ENCODE measurements at places on chromosomes 7 and 10.
A peak's percentile ranks its signal among the peaks of the same experiment; 100 is the strongest.

DNA sequence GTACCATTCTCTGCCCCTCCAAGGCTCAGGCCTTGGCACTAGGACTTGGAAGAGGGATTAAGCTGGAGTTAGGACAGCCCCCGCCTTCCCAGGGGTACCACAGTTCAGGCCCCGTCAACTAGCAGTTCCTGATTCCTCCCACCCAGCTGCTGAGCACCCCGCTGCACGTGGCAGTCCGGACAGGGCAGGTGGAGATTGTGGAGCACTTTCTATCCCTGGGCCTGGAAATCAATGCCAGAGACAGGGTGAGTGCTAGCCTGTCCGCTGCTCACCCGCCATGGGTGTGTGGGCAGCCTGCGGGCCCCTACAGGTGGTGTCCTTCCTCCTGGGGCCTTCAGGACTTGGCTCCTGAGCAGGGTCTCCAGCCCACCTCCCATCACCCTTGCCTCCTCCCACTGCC lies 2.0 kb upstream of the HOGA1 start:
- no peak for DNase-seq

DNA sequence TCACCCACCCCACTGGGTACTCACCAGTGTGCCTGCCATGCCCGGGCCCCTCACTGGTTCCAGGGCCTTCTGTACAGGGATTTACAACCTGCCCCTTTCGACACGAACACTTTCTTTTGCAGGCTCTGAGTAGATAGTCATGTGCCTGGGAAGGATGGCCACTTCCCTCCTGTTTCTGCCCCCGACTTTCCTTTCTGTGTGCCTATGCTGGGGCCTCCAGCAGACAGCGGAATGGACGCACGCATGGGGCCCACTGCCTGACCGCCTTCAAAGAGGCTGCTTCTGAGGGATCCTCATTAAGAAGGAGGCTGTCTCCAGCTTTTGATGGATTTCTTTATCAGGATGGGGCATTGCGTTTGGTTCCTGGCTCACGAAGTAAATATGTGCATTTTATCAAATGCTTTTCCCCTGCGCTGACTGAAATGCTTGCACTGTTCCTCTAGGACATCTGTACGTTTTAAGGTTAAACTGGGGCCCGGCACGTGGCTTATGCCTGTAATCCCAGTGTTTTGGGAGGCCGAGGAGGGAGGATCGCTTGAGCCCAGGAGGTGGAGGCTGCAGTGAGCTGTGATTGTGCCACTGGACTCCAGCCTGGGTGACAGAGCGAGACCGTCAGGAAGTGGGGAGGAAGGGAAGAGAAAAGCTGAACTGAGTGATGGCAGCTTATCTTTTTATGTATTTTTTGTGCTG lies 29.4 kb upstream of the NKX6-2 start:
- no peak for DNase-seq

- no peak for DNase-seq
These were observed 29.2 kb downstream of the TDRD1 start for GRCh38 chr10:114208351-114208750.

DNA sequence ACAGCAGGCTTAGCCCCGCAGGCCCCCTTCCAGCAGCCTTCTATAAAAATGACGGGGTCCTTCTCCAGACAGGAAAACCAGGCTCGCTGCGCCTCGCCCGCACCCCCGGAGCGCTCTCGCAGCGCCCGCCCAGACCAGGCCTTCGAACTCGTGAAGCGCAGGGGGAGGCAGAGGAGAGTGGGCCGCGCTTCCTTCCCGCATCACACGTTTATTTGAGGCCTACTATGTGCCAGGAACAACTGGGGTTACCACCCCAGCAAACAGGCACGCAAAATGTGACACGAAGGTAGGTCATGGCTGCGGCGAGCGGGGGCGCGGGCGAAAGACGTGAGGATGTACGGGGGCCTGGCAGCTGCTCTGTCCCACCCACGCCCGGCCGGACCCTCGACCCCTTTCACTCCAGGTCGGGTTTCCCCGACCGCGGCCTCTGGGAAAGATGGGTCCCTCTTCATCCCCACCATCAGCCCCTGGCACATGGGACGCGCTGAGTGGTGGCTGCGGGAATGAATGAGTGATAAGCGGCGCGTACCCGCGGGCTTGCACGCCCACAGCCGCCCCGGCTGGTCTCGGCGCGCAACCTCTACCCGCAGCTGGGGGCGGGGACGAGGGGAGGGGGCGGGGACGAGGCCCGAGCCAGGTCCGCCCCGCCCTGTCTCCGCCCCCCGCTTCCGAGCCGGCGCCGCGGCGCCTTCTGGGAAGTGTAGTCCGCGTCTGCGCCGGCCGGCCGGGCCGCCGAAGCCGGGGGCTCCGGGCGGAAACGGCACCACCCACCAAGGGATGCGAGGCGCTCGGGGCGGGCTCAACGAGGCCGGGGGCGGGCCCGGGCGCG lies 59.1 kb downstream of the ZNF467 start:
- DNase-seq = peak; percentile 95

DNA sequence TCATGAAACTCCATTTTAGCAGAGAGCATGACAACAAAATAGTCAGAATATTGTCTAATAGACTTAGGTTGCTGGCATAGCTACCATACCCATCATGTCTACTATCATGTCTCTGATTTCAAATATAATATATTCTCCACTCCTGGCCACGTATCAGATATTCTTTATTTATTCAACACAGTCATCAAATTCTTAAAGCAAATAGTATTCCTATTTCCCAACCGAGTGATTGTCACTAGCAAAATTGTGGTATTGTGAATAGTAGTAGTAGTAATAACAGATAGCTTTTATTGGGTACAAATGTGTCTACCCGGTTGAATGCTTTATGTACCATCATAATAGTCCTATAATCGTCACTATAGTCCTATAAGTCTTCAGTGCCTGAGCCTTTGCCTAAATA lies 918.6 kb downstream of the KCNMA1 start:
- no peak for DNase-seq

DNA sequence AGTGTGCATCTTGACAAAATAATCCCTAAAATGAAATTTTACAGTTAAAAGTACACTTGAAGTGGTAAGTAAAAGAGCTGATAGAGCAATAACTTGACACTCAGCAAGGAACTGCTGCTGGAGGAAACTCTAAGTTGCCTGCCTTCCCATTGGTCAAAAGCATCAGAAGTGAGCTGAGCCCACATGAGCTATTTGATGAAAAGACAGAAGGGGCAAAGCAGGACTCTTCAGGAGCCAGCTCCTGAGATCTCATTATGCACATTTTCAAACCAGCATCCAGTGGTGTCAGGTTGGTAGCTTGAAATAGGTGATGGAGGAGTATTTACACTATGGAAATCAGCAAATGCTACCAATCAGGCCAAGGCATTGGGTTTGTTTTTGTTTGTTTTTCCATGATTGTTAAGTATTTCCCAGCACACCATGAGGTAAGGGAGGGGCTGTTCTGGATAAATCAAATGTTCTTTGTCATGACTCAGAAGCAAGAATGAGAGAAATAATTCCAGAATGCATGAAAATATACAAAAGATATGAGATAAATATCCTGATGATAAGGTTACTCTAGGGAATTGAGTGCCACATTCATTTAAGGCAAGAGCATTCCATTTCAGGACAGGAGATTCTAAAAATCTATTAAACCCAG lies 316.6 kb downstream of the SNX13 start:
- DNase-seq = no peak

DNA sequence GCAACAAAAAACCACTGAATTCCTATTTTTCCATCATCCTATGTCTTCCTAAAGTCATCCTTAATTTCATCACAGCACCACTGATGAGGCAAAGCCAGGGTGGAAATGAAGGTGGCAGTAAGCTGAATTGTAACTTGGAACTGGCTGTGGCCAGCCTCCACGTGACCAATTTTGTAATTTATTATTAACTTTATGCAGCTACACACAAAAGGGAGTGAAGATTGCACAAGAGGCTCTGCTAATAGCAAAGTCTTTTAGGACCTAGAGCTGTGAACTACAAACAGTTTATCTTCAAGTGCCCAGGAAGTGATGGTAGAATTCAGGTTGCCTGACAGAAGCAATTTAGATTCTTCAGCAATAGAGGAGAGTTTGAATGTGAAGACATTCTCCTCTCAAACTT lies 176.4 kb downstream of the CCDC71L start:
- DNase-seq = no peak

DNA sequence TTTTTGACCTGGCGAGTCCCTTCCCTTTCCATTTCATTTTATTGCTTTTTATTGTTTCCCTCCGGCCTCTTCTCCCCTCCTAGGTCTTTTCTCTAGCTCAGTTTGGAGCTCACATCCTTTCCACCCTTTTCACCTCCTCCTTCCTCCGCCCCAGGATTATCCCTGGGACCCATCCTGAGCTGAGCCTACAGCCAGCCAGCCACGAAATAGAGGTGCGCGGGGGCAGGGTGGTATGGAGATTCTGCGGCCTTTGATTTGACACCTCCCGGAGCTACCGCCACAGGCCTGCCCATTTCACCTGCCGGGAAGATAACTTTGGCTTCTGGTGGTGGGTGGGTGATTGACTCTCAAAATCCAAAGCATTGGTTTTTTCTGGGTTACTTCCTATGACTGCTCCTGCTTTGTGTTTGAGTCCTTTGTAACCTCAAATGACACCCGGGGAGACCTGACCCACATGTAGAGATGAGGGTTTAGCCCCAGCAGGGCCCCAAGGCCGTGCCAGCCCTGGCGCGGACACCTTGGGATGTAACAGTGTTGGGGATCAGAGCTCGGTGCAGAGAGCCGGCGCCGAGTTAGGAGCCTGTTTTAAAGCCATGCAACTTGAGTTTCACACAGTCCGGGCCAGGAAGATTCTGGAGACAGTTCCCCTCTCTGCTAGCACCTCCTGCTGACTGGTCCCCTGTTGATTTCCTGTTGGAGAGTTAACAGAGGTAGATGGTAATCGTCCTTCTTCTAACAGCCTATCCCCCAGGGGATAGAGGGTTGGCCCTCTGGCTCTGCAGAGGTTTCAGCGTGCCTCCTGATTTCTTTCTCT lies 1.5 kb downstream of the DUSP5 start:
- DNase-seq = peak; percentile 50

DNA sequence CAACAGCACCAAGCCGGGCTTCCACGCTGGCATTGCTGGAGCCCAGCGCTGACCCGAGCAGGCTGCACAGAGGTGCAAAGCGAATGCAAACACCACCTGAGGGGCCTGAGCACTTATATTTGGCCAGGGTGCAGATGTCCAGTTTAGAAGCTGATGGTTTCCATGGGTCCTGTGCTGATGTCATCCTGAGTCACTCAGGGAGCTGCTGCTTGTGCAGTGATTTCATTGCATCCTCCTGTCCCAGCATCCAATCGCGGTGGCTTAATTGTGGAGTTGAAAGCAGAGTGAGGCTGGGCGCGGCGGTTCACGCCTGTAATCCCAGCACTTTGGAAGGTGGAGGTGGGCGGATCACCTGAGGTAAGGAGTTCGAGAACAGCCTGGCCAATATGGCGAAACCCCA lies 410.2 kb upstream of the KLF6 start:
- no peak for DNase-seq

Data from activated CD4-positive, alpha-beta T cell treated with anti-CD3 and anti-CD28 coated beads for 48 hours (primary cell).